CD4-positive, alpha-beta memory T cell (primary cell): ENCODE measurements at places on chromosomes 7 and 10. TPM values are rescaled to one million over a fixed set of nuclear protein-coding genes. Genes with fewer than 3 reads are reported as not detected.

The ZKSCAN5 gene
- 9.3 TPM for total RNA-seq

The NPFFR1 gene
- not detected for total RNA-seq

The FAM13C gene
- not detected for total RNA-seq

The ZNF25 gene
- 13.6 TPM for total RNA-seq

The FBXW4 gene
- 96.6 TPM for total RNA-seq

The NUPR2 gene
- 1.2 TPM for total RNA-seq

The KLHDC10 gene
- 21.4 TPM for total RNA-seq

The STEAP4 gene
- not detected for total RNA-seq

The ENTPD1 gene
- 1.9 TPM for total RNA-seq

The EPHB4 gene
- 3.3 TPM for total RNA-seq

The ZNF746 gene
- total RNA-seq: 25.6 TPM

The MBL2 gene
- total RNA-seq: not detected

The LIPF gene
- not detected for total RNA-seq

The C1QL3 gene
- not detected for total RNA-seq

The ADAM12 gene
- total RNA-seq: 0.17 TPM

The PNLIPRP3 gene
- not detected for total RNA-seq

The PRKG1 gene
- total RNA-seq: 0.06 TPM

The CCZ1 gene
- total RNA-seq: 74.8 TPM

The SPDYE2 gene
- 0.20 TPM for total RNA-seq

The CNOT4 gene
- 33.9 TPM for total RNA-seq

The UROS gene
- 38.8 TPM for total RNA-seq

The TSPAN12 gene
- not detected for total RNA-seq

The CACNB2 gene
- not detected for total RNA-seq

The SRRM3 gene
- total RNA-seq: not detected

The RASSF4 gene
- 1.8 TPM for total RNA-seq

The FAM25A gene
- total RNA-seq: not detected

The NME8 gene
- not detected for total RNA-seq

The INSYN2A gene
- total RNA-seq: not detected

The AMPH gene
- total RNA-seq: 0.14 TPM
